ENCODE measurements at places on chromosomes 4 and X.

GRCh38 chrX:41317477-41318208 is 16.3 kb upstream of the DDX3X start:
- no peak for DNase-seq

DNA sequence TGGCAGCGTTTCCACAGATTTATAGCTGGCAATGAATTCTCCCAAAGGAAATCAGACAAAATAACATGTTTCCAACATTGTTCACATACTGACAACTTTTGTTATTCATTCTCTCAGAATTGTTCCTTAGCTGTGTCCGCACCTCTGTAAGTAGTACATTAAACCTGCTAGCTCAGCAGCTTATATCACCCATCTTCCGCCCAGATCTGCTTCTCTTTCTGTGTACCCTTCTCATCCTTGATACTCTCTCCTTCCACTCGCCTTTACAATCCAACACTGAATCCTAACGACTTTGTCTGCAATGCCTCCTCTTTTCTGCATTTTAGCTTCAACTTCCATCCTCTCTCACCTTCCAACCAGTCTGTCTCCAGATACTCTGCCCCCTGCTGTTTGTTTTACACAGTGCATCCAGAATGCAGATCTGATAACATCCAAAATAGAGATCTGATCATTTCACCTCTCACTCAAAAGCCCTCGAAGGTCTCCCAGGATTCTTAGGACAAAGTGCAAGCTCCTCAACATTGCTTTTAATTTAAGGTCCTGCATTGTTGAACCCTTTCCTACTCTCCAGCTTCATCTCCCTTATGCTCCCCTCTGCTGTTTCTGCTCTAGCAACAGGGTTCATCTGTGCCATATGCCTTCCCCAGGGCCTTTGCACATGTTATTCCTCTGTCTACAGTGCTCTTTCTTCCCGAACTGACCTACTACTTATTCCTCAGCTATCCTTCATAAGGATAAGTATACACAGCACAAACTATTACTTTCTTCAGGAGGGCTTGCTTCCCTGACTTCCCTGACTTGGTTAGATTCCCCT is 67.3 kb upstream of the VBP1 start:
- peak; percentile 3 for DNase-seq

- no peak for DNase-seq
Measured at GRCh38 chr4:142554412-142554811, 291.7 kb downstream of the INPP4B start.

DNA sequence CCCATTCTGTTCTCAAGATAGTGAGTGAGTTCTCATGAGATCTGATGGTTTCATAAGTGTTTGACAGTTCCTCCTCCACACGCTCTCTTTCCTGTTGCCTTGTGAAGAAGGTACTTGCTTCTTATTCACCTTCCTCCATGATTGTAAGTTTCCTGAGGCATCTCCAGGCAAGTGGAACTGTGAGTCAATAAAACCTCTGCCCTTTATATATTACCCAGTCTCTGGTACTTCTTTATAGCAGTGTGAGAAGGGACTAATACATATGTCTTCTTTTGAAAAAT is 58.4 kb downstream of the CFAP299 start:
- DNase-seq = no peak

DNA sequence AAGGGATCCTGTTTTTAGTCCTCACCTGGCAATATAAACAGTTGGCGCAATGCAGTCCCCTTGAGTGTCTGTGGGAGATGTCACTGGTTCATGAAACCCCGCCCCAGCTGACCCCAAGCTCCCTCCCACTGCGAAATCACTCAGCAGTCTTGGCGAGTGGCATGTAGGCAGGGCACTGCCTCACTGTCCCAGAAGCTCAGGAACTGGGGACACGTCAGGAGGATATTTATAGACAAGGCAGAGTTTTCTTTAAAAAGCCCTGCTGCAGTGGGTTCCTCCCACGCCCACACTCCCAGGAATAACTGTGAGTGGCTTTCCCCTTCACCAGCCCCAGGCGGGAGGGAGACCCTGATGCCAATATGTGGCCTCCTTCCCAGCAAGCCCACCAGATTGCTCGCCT is 44.3 kb upstream of the PPP2R2C start:
- no peak for DNase-seq

GRCh38 chrX:34381241-34381640 is 249.1 kb upstream of the FAM47A start:
- no peak for DNase-seq

DNA sequence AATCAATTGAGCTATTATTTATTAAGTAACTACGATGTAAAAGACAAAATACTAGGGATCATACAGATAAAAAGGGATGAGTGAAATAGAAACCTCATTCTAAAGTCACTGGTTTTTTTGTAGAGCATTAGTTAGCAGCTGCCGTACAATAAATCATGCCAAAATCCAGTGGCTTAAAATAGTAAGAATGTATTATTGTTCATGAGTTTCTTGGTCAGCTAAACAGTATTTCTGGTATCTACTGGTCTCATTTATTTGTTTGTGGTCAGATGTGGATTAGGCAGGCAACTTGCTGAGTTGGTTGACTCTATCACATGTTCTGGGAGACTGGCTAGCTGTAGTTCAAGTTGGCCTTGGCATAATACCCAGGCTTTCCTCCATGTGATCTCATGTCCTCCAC is 667.3 kb downstream of the GALNTL6 start:
- DNase-seq = no peak

- DNase-seq = no peak
Measured at GRCh38 chr4:59689149-59689548, 1511.0 kb upstream of the ADGRL3 start.

DNA sequence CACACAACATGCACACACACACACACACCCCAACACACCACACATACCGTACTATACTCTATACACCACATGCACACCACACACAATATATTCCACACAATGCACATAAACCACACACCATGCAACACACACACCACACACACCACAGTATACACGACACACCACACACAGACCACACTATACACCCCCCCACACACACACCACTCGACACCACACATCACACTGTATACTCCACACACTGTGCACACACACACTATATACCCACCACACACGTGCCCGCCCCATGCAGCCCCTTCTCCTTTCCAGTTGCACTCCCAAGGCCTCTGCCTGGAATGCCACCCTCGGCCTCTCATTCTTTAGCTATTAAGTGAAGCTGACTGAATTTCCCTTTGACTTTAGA is 148.2 kb upstream of the NOCT start:
- DNase-seq = no peak

- DNase-seq = no peak
Measured at GRCh38 chrX:129984111-129984958, 1.9 kb downstream of the BCORL1 start.

DNA sequence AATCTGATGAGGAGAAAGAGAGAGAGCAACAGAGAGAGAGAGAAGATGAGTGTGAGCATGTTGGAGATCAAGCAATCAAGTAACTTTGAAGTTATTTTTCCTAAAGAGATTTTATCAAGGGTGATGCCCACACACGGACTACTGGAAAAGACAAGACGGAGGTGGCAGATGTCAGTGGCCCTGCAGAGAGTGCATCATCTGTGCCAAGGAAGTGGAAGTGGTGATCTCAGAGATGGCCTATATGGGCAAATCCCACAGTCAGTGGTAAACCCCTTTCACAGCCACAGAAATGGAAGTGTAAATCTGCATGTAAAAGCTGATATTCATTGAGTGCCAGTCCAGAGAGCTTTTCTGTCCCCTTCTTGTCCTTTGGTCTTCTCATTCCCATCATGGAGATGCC is 577.2 kb upstream of the AADAT start:
- no peak for DNase-seq

DNA sequence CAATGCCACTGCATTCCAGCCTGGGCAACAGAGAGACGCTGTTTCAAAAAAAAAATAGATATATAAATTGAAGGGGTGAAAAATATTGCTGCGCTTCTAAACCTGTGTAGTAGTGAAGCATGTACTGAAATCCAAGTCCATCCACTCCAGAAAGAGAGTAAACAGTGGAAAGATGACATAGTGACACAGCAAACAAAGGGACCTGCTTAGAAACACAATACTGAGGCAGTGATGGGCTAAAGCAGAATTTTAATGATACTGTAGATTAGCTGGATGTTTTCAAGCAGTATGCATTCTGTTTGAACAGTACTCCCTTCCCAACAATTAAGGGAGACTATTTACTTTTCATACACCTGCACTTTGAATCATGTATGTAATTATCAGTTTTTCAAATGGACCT is 42.5 kb downstream of the TFDP3 start:
- DNase-seq = no peak

GRCh38 chr4:20356565-20356964 is 104.9 kb downstream of the SLIT2 start:
- DNase-seq = no peak

DNA sequence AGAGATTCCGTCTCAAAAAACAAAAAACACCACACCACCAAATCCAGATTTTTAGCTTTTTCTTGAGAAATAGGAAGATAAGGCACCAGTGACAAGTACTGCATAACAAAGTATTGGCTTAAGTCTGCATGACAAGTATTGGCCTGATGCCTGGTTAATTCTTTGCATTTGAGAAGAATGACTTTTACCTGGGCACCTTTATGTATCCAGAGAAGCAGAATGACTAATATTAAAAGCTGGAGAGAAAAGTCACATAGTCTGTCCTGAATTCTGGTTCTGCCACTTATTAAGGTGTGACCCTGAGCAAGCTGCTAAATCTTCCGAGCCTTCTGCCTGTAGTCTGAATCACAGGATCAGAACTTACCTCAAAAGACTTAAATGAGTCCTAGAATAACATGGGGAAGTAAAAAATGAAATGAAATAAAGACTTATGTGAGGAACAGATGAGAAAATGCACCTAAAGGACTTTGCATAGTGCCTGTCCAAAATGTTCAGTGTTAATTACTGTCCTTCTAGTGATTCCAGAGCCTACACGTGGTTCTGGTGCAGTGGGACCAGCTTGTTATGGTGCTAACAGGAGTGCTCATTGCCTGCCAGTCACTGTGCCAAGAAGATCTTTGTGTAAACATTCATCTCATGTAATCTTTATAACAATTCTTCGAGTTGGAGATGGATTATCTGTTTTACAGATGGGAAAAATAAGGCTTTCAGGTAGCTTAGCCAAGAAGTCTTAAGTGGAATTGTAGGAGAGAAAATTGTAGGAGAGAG is 31.6 kb downstream of the UGDH start:
- DNase-seq = no peak

GRCh38 chr4:158374318-158374717 is 147.4 kb upstream of the RXFP1 start:
- DNase-seq = no peak

- no peak for DNase-seq
Measured at GRCh38 chr4:74632634-74633033, 161.7 kb downstream of the BTC start.

DNA sequence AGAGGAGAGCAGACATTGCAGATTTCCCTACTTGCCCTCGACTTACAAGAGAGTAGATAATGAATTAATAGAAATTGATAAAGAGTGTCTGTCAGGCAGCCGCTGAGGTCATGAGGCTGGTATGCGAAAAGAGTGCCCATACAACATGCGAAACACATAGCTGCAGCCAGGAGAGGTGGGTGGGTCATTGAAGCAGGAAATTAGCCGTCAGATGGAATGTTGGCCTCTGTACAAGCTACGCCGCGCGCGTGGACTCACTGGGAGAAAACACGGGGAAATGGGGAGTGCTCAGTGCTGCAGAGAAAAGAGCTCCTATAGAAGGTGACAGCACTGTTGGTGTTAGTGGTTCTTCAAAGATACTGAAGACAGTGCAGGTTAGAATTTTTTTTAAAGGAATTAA is 125.1 kb downstream of the RAPGEF2 start:
- DNase-seq = peak; percentile 80

DNA sequence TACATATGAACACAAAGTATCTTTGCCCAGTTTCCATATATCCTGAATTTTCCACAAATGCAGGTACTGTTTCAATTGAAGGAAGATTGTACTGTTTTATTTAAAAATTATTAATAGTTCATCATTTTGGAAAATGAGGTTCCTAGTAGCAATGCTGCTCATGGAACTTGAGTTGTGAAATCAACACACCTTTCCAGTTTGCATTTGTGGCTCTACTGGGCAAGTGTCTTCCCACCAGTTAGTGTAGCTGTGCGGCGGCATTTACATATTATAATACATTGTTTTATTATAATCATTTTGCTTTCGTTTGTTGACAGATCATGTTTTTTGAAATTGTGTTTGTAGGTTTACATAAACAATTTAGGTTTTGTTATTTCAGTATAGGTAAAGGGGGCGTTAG is 2.0 kb upstream of the DDX3X start:
- DNase-seq = no peak

- DNase-seq = no peak
Measured at GRCh38 chr4:93061826-93062225, 758.1 kb downstream of the GRID2 start.

- DNase-seq = no peak
Measured at GRCh38 chrX:128436397-128437103, 384.3 kb upstream of the ACTRT1 start.

GRCh38 chrX:12138361-12139313 is at the start of gene FRMPD4:
Gene FRMPD4 (plus strand): TSS chrX:12138473. CDS start chrX:12138972, 499 bp downstream.
- DNase-seq = no peak

DNA sequence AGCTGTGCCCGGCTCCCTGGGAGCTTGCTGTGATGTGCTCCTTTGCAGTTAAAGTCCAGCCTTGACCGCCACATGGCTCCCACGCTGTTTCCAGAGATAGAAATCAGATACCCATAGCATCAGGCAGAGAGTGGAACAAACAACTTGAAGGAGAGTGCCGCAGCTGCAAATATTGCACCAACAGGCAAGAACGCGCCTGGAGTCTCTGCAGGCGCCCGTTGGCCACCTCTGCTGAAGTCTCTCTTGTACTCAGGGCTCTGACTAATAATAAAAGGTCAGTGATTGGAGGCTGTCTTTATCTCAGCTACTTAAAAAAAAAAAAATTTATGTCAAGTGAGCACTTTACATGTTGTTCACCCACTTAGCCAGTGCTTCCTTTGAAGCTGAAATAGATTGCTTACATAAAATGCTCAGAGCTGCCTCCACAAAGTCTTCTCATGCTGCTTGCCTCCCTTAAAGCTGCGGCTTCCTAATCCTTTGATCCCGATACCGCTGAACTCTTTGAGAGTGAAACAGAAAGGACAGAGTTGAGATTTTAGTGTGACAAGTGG is 30.9 kb upstream of the TENM3 start:
- DNase-seq = no peak

DNA sequence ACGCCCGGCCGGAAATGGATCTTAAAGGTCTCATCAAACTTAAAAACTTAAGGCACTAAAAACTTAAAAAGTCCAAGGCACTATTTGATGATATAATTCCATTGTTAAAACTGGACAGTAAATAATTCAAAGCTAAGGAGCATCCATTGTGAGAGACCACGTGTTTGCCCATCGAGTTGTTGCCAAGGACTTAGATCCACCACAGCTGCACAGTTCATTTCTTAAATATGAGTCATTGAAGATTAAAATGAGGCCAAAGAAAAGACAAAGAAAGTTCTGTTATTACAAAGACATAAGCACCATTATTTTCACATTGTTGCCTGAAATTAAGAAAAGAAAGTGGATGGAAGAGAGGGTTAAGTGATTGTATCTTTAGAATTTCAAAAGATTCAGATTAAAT is 411.5 kb upstream of the FTHL17 start:
- DNase-seq = no peak

All from kidney capillary endothelial cell (primary cell).